Myocyte (in vitro differentiated cells): ENCODE measurements at places on chromosomes 5 and 9. TPM values are rescaled to one million over a fixed set of nuclear protein-coding genes. Genes with fewer than 3 reads are reported as not detected.

The IL9 gene
- total RNA-seq, result not detected in 2 replicates

The IFNK gene
- not detected in 2 replicates for total RNA-seq

The CDHR2 gene
- total RNA-seq, result not detected in 2 replicates

The SGCD gene
- 75.3 and 104 TPM in 2 replicates for total RNA-seq

The IFNB1 gene
- total RNA-seq, result not detected in 2 replicates

The PCDHB13 gene
- total RNA-seq, result 5.3 and 6.4 TPM in 2 replicates

The EQTN gene
- total RNA-seq, result not detected in 2 replicates

The SPINK6 gene
- total RNA-seq, result not detected in 2 replicates

The SLC6A7 gene
- total RNA-seq, result 0.10 TPM in 1 of 2 replicates, not detected in the other

The KLHL3 gene
- total RNA-seq, result 1.2 and 1.4 TPM in 2 replicates

The THBS4 gene
- 1.4 and 2.0 TPM in 2 replicates for total RNA-seq

The OTP gene
- total RNA-seq, result not detected in 2 replicates

The REEP2 gene
- total RNA-seq, result 6.4 and 9.1 TPM in 2 replicates

The PRRX2 gene
- not detected in 2 replicates for total RNA-seq

The FOXD4L3 gene
- total RNA-seq, result not detected in 2 replicates

The PCDHB11 gene
- 3.9 and 5.3 TPM in 2 replicates for total RNA-seq

The ZFR gene
- 90.0 and 108 TPM in 2 replicates for total RNA-seq

The SLC6A18 gene
- not detected in 2 replicates for total RNA-seq

The PCDHGC4 gene
- 2.0 and 3.6 TPM in 2 replicates for total RNA-seq

The PRDM9 gene
- not detected in 2 replicates for total RNA-seq

The FOXI1 gene
- total RNA-seq, result not detected in 2 replicates

The PCDHA6 gene
- 0.11 TPM in 1 of 2 replicates, not detected in the other for total RNA-seq
